ENCODE measurements at places on chromosomes 1 and 21.

GRCh38 chr1:162587347-162587746, 25.8 kb downstream of the UAP1 start:
- DNase-seq = no peak

DNA sequence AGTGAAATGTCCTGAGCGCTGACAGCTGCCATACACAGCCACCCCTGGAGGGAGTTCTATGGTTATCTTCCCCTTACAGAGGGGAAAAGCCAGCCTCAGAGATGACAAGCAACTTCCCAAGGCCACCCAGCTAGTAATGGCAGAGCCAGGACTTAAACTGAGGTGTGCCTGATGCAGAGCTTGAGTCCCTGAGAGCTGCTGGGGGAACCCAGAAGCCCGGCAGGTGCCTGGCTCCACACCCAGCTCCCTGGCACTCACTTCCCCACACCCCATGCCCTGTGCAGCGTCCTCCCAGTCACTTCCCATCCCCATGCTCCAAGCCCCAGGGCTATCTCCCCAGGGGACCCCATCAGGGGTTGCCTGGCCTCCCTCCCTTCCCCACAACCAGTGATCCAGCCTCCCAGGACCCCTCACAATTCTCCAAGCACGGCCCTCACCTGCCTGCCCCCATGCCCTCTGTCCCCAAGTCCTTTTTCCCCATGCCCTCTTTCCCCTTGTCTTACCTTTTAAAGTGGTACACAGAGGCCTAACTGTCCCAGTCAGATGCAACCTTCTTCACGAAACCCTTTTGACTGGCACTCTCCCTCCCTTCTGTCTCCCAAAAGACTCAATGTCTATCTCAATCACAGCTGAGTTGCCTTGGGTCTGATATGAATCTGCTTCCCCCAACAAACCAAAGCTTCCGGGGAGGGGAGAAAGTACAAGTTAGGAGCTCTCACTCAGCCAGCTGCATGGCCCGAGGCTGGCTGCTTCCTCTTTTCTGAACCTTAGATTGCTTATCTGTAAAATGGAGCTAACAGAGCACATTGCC, 39.8 kb upstream of the LRP8 start:
- no peak for DNase-seq

DNA sequence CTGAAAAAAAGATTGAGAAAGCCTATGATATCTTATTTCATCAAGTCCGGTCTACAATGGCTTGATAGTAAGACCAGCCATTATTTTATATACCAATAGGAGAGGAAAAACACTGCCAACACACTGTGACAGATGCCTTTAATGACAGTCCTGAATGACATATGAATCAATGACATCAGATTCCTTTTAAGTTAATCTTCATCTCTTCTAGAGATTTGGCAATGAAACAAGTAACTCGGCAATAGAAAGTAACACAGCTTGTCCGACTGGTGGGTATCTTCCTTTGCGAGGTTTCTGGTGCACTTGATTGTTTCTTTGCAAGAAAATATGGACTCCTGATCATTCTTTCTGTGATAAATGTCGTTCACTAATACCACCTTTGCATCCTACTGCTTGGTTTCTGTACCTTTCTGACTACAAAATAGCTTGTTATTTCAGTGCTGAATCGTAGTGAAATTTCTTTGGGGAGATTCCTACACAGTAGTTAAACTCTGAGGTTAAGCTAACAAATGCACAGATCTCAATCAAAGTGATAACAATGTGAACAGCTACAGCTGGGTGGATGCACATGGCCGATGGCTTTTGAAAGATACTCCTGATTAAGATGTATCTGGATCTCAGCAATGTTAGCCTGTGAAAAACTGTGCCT, 104.7 kb downstream of the MRPS6 start:
- no peak for DNase-seq

DNA sequence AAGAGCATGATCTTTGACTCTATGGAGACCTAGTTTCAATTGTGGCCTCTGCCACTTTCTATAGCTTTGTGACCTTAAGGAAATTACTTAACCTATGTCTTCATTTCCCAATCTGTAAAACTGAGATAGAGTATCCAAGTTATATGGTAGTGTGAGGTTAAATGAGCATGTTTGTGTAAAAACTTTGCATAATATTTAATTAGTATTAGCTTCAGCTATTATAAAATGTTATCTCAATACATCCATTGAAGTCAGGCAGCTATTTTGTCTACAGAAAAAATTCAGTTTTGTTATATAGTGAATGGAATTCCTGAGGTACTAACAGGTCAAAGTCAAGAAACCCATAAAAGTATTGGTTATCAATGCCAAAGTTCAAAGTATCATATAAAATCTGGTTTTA, 53.6 kb downstream of the GPATCH2 start:
- DNase-seq = no peak

- no peak for DNase-seq
Observed at GRCh38 chr1:230337266-230337665, 88.9 kb downstream of the PGBD5 start.

GRCh38 chr1:173478094-173478674, 1.0 kb downstream of the PRDX6 start:
- peak; percentile 80 for DNase-seq

DNA sequence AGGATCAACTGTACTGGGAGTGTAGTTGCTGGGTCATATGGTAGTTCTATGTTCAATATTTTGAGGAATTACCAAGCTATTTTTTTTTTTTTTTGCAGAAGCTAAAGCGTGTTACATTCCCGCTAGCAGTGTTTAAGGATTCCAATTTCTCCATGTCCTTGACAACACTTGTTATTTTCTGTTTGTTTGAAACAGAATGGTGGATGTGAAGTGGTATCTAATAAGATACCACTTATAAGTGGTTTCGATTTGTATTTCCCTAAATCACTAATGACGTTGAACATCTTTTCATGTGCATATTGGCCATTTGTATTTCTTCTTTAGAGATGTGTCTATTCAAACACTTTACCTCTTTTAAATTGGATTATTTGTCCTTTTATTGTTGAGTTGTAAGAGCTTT, 112.2 kb downstream of the DISP1 start:
- DNase-seq = no peak

Data from skeletal muscle cell (primary cell).